ENCODE measurements at places on chromosomes 2 and 18. TPM values are rescaled to one million over a fixed set of nuclear protein-coding genes. Genes with fewer than 3 reads are reported as not detected.

DNA sequence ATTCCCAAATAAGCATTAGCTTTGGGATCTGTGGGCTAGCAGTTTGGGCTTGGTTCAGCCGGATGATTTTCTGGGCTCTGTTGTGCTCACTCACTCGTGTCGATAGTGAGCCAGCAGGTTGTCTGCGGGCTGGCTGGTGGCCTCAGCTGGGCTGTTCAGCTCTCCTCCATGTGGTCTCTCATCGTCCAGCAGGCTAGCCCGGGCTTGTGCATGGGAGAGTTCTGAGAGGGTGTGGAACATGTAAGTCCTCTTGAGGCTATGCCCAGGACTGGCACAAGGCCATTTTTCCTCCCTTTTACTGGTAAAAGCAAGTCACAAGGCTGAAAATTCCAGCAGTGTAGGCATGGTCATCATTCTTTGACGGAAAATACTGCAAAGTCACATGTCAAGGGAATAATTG lies 38.5 kb downstream of the NTSR2 start:
- DNase-seq = no peak

- no peak for DNase-seq
These were observed 25.8 kb upstream of the SLC14A2 start for GRCh38 chr18:45589356-45590035.

DNA sequence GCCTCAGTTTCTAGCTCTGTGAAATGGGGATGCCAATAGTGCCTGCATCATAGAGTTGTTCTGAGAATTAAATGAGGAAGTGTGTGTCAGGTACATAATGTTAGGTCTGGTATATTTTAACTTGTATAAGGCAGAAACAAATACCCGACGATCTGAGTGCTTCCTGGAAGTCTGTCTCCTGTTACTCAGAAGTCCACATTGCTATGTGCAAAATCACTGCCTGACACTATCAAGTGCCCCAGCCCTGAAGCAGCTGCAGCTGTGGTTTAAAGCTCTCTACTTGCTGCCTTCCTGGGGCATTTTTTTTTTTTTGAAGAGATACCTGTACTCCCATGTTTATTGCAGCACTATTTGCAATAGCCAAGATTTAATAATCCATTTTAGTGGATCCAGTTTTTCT lies 125.3 kb downstream of the SLC4A3 start:
- DNase-seq = no peak

TSN gene
- total RNA-seq = 42.7 TPM

DNA sequence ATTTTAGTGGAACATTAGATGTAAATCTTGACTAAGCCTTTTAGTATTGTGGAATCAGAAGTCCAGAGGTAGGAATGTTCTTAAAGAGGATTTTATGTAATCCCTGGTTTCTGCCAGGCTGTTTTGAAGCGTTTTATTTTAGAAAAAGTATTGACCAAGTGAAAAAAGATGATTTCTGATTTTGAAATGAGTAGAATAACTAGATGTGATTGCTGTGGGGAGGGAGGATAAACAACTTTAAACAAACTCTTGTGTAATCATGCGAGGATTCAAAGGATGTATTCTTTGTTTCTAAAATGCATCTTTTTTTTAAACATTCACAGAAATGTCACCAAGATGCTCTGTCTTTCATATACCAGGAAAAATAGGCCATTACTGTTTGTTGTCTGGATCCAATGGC lies 53.9 kb downstream of the PHLPP1 start:
- no peak for DNase-seq

CRYGC gene
- not detected for total RNA-seq

Measured in breast epithelium (tissue), 4 donors.